ENCODE measurements at places on chromosomes 1 and 21.
A peak's percentile ranks its signal among the peaks of the same experiment; 100 is the strongest.

DNA sequence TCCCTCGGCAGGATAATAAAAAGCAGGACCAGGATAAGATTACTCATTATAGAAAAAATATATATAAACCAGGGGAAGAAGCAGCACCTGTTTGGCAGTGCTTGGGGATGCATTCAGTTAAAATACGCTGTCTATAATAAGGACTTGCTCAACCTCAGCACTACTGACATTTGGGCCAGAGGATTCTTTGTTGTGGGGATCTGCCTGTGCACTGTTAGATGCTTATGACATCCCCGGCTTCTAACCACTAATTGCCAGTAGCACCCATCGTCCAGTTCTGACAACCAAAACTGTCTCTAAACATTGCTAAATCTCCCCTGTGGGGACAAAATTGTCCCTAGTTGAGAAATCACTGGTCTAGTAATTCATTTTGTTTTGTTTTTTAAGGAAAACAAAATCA is 242.1 kb downstream of the SLC45A1 start:
- DNase-seq, result no peak

DNA sequence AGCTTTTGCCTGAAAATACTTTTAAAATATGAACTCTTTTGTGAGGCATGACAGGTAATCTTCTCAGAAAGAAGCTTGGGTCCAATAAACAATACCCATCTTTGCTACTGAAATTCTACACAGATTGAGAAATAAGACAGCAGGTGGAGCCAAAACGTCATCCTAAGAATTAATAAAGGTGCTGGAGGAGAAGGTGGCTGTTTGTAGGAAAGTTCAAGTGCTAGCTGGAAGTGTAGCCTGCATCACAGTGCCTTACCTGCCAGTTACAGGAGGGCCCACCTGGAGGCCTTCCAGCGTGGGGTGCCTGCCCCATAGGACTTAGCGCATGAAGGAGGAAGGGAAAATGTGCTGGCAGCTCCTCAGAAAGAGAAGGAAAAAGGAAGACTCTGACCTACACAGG is 93.7 kb downstream of the TTC3 start:
- DNase-seq, result no peak

DNA sequence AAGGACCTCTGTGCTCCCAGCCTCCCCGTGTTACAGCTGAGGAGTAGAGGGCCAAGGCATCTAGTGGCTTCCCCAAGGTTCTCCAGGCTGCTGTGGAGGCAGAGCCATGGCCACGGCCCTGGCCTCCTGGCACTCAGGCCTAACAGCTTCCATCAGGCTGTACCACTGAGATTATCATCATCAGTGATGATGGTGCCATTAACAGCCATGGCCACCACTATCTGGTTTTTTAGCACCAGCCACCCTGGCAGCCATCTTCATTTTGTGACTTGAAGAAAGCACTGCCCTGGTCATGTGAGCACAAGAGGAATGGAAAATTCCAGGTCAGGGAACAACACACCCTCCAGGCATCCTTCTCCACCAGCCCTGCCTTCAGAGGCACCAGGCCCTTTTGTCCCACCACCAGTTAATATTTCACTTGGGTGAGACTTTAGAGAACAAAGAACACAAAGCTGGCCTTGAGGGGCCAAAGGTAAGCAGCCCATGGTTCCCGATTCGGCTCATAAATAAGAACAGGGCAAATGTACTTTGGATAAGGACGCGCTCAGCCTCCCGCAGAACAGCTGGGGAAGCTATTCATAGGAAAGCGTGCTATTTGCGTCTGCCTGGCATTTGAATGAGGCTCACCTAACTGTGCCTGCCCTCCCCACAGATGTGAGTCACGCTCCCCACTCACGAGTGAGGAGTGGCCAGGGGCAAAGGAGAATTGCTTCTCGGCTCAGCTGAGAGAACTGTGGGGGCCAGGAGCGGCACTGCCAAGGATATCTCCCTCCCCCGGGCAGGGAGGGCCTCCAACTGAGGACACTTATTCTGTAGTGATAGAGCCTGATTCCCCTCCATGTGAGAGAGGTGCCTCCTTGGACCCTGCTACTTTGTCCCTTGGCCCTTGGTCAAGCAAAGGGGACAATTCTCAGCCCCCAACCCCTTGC is 95.6 kb downstream of the CD58 start:
- DNase-seq, result no peak

DNA sequence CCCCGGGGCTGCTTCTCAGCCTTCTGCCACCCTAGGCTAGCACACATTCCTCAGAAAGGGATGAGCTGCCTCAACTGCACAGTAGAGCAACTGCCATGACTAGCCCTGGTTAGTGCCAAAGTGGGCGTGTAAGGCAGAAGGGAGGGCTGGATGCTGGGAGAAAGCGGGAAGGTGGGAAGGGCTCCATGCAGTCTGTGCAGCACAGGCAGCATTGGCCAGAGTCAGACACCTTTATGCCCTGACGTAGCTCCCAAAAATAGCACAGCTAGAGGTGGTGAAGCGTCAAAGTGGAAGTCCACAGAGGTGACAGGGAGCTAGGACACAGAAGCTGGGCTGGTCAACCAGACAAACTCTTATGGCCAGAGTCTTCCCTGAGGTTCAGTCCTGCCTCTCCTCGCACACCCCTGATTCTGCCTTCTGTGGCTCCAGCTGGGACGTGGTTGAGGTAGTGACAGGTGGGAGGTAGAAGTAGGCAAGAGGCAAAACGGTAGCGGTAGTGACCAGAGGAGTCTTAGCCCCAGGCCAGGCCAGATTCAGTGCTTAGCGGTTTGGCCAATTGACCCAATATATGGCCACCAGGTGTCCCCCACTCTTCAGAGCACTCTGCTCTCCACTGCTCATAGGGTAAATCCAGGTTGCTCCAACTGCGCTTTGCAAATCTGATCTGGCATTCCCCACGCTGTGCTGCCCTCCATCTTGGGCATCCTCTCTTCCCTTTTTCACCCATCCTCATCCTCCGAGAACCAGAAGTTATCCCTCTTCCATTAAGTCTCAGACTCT is 45.6 kb downstream of the DDX20 start:
- no peak for DNase-seq

DNA sequence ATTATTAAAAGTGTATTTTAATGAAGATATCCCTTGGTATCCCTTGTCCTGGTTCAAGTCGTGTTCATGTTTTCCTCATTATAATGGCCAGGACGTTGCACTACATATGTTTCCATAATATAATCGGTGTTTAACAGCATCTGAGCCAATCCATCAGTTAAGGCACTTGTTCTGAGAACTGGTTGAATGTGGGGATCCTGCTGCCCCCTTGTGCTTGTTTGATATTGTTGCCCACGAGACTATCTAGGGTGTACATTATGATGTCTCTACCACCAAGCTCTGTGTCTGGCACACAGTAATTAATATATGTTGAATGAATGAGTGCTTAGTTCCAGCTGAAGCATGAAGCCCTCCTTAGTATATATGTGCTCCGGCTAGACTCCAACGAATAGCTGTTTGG is 193.0 kb downstream of the CACNA1E start:
- DNase-seq, result peak; percentile 3

GRCh38 chr1:204566583-204566955 is 50.4 kb downstream of the MDM4 start:
- DNase-seq, result no peak

DNA sequence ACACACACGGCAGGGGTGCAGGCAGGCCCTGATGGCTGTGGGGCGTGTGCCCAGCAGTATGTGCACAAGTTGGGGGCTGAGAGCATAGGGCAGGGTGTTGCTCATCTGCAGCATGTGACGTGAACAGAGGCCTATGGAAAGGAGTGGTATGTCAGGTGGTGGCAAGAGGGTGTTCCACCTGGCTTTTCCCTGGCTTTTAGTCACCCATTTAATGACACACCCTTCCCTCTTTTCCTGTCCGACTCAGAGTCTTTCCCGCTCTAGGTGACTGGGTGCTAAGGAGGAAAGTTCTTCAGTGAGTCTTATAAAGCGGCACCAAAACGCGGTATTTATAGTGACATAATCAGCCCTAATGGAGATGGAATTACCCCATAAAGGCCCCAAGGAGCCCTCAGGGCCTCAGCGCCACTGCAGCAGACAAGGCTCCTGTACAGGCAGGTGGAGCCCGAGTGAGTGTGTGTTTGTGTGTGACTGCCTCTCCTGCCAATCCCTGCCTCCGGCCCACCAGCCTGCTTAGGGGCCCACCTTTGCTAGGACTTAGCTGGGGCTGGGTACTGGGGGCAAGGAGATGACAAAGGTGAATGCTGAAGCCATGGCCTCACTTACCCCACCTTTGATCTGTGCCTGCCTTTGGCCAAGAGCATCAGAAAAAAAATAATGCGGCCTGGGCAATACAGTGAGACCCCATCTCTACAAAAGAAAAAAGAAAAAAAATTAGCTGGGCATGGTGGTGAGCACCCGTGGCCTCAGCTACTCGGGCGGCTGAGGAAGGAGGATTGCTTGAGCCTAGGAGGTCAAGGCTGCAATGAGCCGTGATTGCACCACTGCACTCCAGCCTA is 3.3 kb upstream of the EPHA2 start:
- DNase-seq, result no peak

GRCh38 chr1:172416496-172417035 is 3.9 kb upstream of the C1orf105 start:
- DNase-seq, result no peak

DNA sequence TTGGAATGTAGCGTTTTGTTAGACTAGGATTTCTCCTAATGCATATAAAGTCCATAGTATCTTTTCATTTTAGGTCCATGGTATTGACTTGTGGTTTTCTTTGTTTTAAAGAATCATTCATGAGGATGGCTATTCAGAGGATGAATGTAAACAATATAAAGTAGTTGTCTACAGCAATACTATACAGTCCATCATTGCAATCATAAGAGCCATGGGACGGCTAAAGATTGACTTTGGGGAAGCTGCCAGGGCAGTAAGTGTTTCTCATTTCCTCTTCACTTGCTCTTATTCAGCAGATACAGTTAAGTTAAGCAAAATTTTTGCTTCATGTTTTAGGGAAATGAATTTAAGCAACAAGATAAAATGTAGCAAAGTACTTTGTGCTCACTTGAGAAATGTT is 25.4 kb downstream of the GNAI3 start:
- no peak for DNase-seq

- no peak for DNase-seq
These were observed 25.7 kb downstream of the URB1 start for GRCh38 chr21:32367158-32367557.

- peak; percentile 43 for DNase-seq
These were observed 10.1 kb downstream of the VANGL2 start for GRCh38 chr1:160410406-160411005.

DNA sequence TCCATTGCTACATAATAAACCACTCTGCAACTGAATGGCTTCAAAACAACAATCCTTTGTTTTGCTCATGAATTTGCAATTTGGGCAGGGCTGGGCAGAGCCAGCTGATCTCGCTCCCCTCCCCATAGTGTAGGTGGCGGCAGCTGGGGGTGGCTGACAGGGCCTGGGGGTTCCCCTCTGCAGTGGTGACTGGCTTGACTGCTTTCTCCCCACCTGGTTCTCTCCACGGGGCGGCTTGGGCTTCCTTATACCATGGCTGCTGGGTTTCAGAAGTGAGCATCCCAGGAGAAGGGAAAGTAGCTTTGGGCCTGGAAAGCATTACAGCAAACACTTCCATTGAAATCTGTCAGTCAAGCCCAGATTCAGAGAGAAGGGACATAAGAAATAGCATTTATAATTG is 129.7 kb upstream of the ZBTB40 start:
- DNase-seq, result no peak

All from fibroblast of skin of right biceps (primary cell).